Stimulated activated naive CD4-positive, alpha-beta T cell (primary cell): ENCODE measurements at places on chromosomes 1 and 21.
A peak's percentile ranks its signal among the peaks of the same experiment; 100 is the strongest.

DNA sequence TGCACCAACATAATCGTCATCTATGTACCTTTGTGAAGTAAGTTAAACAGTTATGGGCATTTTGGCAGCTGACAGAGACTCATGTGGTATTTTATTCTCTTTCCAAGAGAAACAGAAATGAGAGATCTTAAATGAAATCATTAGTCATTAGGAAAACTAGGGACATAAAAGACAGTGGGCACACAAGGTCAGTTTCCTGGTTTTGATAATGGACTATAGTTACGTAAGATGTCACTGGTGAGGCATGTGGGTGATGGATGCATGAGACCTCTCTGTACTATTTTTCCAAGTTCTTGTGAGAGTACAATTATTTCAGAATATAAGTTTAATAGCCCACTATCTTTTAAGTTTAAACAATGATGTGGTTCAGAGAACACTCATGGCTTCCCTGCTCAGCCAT is 216.9 kb downstream of the APP start:
- DNase-seq, result no peak

DNA sequence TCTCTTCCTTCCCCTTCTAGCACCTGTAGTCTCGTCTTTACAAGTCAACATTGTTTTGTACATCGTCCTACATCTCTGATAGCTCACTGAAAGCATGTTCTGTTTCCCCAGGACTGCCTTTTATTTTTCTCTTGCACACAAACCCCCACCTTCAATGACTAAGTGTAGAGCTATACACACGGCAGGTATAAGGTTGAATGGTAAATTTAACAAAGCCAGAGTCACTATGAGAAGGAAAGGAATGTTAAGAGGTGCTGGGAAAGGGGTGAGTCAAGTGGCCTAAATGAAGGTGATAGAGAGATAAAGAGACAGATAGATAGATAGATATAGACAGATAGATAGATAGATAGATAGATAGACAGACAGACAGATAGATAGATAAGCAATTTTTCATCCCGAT is 134.3 kb upstream of the ATP1B1 start:
- no peak for DNase-seq

DNA sequence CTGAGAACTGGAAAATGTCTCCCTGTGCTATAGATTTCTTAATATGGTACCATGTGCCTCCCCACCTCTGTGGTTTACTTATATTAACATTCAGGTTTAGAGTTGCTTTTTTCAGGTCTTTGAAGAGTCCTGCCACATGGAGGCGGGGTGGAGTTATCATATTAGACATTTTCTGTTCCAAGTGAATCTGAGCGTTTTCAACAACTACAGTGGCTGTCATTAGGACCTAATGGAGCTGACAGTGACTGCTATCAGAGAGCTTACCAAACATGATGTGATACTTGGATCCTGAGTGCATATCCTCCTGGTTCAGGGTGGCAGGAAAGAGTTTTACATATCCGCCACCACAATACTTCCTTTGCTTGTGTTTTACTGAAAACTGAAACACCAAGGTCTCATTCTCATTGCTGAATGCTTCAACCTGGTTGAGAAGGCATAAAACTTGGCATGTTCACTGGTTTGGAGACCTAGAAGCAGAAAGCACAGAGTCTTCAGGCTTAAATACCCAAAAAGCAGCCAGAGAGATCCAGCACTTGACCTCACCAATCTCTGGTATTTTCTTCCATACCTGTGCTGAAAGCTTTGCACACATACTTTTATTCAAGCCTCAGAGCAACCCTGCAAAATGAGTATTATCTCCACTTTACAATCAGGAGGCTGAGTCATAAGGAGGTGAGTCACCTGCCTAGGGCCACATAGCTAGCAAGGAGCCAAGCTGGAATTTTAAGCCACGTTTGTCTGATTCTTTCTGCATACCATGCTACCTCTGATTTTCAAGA is 47.4 kb upstream of the OSBPL9 start:
- peak; percentile 48 for DNase-seq

GRCh38 chr1:167533851-167534300 is 15.5 kb upstream of the CD247 start:
- peak; percentile 22 for DNase-seq

- DNase-seq, result no peak
These were observed 262.9 kb downstream of the PTPRU start for GRCh38 chr1:29499104-29499650.

GRCh38 chr1:207740207-207740606 is 11.6 kb upstream of the CD46 start:
- DNase-seq, result no peak

DNA sequence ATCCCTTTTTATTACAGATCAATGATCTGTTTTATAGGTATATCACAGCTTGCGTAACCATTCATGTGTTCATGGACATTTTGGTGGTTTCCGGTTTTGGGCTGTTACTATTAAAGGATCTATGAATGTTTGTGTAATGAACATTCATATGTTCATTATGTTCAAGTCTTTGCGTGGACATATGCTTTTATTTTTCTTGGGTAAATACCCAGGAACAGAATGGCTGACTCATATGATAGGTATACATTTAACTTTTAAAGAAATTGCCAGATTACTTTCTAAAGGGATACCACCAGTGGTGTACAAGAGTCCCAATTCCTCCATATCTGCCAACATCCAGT is 73.7 kb downstream of the SPATA46 start:
- DNase-seq, result no peak

DNA sequence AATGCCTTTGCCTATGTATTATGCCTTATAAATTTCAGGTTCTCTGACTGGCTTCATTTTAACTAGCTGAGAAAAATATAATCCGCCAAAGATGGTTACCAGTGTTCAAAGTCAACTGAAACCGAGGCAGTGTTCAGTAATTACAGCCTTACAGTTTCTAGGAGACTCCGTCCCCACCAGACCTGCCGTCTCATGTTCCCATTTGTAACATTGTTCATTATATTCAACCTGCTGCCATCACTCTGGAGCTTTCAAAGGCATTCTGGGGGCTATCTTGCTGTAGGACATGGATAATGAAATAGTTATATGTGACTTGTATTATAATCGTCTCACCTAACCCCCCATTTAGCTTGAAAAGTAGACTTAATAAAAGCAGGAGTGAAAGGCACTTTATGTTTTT is 302.5 kb downstream of the RWDD3 start:
- DNase-seq, result no peak

DNA sequence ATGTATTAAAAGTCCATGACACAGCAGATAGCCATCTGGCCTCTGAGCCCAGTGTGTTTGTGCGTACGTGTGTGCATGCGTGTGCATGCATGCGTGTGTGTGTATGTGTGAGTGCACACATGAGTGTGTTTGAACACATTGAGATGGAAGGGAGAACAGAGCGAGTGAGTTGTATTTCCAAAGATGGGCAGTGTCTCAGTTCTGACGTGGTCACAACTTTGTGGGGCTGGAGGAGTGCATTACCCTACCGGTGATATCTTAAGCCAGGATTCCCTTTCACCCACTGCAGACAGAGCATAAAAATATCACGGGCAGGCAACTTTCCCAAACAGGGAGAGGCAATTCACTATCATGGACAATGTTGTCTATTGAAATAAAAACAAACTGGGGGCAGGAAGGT is 27.8 kb downstream of the IRF2BP2 start:
- DNase-seq, result no peak

DNA sequence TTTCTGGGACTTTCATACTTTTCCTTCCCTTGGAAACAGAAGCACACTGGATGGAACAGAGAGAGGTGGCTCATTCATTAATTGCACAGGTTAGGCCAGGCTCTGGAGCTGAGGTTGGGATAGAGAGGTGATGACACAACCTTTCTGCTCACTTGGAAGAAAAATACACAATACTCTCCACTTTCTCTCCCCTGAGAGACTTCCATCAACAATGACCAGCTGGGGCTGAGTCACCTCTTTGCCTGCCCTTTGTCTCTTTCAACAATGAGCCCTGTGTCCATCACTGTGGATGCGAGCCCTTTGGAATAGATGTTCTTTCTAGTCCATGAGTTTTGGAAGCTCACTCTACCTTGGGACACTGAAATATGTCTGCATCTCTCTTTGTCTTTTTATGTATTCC is 43.1 kb downstream of the ATP2B4 start:
- no peak for DNase-seq
